Ammon's horn (tissue), 1 donor: ENCODE measurements at places on chromosomes 3 and 15.

DNA sequence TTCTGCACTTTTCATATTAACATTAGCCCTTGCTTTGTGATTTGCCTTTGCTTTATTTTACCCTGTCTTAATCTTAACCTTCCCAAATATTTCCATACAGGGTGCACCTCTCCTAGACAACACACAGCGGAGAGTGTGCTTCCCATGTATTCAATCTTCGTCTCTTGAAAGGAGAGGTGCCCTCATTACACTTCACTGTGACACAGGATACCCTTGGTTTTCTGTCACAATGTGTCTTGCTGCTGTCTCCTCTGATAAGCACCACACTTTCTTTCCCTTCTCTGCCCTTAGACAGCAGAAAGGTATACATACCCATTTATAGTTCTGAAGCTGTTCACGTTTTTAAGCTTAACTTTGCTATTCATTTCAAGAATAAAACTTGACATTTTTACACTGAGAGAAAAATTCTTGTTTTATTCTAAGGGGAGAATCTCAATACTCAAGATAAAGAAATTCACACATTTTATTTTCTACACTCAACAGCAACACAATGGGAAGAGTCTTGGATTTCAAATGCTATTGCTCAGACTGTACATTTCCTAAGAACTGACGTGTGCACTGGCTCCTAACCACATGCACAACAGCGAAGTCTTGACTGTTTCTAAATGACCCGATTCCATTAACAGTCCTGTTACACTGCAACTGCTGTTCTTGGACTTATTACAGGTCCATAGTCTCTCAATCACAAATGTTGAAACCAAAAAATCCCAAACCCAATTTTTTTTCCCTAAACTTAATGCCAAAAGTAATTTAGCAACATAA, 21.1 kb downstream of the ZXDC start:
- DNase-seq, result no peak

- DNase-seq, result no peak
Observed at GRCh38 chr3:104878395-104878794, 488.3 kb upstream of the ALCAM start.

DNA sequence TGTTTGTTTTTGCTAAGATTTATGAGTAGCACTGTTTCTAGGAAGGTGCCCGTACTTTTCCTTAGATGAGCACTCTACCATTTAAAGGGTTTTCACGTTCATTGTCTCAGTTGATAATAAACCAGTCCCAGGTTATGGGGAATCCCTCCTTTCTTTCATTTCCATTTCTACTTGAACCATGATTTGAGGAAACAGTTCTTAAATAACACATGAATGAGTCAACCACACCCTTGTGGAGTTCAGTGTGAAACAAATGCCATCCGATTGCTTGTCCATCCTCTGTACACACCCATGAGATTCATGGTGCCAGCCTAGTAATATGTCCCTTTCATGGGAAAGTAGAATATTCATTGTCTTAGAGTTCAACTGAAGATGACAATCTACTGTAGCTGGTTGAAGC, 23.1 kb downstream of the CMTM8 start:
- DNase-seq, result no peak

DNA sequence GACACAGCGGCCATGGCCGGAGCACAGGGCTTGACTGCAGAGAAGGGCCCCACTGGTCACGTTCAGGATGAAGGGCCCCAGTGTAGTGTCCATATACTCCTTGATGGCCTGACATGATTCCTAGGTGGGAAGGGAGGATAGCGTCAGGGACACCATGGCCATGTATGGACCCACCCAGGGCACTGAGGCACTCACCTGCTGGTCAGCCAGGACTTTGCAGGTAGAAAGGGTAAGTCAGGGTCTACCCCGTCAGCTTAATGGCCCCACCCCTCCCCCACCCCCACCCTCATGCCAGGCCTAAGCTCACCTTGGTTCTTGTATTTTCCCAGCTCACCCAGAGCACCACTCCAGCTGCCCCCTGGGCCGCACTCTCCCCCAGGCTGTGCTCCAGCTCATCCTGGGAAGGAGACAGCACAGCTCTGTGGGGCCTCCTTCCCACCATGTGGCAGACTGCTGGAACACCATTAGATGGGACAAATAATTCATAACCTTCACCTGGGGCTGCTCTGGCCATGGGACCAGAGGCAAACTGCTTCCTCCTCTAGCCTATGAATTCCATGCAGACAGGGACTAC, 1.6 kb upstream of the HYAL3 start:
- DNase-seq, result no peak

GRCh38 chr3:150681057-150681456, 22.7 kb downstream of the ERICH6 start:
- no peak for DNase-seq

DNA sequence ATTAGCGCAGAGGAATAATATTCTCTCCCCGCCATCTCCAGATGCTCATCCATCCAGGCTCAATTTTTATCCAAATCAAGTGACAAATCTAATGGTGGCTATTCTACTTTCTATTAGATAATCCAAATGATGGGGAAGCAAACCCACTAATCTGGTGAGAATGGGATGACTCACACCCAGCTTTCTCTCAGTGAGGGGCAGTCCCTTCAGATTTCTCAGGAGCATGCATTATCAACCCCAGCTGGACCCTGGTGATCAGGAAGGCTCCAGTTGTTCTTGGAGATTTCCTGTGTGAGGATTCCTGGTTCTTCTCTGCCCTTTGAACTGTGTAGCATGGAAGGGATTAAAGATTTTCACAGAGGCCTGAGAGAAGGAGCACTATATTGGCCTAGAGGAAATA, 358.0 kb downstream of the WDR72 start:
- DNase-seq, result no peak

DNA sequence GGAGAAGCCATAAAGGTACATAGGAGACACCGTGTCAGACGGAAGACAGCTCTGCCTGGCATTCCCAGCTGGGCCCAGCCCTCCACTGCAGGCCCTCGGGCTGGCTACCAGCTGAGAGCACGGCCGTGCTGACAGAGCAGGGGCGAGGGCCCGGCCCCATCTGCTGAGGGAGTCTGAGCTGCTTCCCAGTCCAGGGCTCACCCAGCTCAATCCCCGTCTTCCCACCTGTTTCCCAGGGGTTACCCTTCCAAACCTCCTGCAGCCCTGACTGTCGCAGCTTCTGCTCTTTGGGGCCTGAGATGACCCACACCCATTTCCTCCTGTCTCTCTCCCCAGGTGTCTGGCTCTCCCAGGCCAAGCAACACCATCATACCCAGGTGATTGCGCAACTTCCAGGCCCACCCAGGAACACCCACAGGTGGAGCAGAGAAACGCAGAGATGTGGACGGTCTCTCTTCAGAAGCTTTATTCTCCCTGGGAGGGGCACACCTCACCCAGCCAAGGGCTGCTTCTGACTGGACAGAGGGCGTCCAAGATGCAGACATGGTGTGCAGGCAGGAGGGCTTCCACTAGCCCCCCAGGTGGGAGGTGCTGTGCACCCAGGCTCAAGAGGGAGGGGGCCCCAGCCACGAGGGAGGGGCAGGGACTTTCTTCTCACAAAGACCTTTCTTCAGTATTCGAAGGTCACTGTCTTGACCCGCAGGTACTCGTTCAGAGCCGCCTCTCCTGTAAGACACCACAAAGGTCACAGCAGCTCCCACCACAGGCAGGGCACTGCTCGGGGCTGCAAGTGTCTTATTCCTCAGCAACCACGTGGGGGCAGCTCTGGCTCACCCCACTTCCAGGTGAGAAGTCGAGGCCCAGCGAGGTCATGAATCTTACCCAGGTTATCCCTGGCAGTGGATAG, 19.4 kb upstream of the SLC41A3 start:
- DNase-seq, result no peak

DNA sequence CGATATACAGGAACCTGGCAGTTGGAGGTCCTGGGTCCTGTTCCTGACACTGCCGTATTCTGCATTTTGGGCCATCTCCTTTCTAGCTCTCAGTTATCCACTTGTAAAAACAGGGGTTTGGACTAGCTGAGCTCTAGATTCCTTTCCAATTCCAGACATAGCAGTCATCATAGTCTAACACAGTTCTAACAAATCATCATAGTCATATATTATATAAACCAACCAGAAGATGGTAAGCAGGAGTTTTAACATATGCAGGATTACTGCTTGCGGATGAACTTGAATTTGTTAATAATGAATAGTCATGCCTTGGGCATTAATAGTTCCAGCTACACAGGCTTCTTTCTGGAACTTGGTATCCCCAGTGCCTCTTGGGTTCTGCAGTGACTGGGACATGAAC, 26.6 kb downstream of the MASP1 start:
- no peak for DNase-seq
